ENCODE measurements at places on chromosomes 2 and 18.

DNA sequence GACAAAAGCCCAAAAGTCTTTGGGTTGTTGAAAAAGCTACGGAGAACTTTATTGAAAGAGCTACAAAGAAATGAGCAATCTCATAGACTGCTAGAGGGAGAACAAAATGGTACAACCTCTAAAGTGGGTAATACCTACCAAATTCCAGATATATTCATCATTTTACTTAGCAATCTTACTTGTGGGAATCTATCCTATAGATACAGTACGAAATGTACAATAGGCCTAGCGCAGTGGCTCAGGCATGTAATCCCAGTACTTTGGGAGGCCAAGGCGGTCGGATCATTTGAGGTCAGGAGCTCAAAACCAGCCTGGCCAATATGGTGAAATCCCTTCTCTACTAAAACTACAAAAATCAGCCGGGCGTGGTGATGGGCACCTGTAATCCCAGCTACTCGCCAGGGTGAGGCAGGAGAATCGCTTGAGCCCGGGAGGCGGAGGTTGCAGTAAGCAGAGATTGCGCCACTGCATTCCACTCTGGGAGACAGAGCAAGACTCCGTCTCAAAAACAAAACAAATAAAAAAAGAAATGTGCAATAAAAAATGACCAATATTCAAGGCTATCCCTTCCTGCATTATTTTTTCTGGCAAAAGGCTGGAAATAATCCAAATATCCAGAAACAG lies 10.1 kb downstream of the EXOC6B start:
- DNase-seq = no peak

GRCh38 chr2:176879426-176879995 lies 333.1 kb upstream of the HNRNPA3 start:
- DNase-seq = no peak

DNA sequence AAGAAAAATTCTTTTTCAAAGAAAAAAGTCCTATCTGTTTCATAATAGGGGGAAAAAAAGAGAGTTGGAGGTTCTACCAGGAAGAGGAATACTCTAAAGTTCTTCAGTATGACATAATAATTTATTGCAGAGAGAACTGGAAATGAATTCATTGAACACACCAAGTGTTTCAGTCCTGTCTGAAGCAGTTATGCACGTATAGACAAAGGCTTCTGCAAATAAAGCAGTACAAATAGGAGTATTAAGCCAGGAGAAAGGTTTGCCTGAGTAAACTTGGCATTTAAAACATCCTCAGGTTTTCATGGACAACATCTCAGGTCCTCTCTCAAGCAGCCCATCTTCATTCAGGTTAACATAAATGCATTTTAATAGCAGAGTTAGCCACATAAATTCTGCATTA lies 141.6 kb downstream of the CCDC148 start:
- DNase-seq = no peak

GRCh38 chr2:60796573-60797509 lies 40.8 kb downstream of the PAPOLG start:
- no peak for DNase-seq

- no peak for DNase-seq
These were observed at the start of gene CIDEA for GRCh38 chr18:12254136-12254819. TSS of gene CIDEA (plus strand) at chr18:12254361. CDS start at chr18:12254384, 23 bp downstream.

- no peak for DNase-seq
These were observed 460.3 kb upstream of the HNRNPA3 start for GRCh38 chr2:176752295-176752694.

- no peak for DNase-seq
These were observed 7.8 kb upstream of the IL1R2 start for GRCh38 chr2:101983928-101984327.

DNA sequence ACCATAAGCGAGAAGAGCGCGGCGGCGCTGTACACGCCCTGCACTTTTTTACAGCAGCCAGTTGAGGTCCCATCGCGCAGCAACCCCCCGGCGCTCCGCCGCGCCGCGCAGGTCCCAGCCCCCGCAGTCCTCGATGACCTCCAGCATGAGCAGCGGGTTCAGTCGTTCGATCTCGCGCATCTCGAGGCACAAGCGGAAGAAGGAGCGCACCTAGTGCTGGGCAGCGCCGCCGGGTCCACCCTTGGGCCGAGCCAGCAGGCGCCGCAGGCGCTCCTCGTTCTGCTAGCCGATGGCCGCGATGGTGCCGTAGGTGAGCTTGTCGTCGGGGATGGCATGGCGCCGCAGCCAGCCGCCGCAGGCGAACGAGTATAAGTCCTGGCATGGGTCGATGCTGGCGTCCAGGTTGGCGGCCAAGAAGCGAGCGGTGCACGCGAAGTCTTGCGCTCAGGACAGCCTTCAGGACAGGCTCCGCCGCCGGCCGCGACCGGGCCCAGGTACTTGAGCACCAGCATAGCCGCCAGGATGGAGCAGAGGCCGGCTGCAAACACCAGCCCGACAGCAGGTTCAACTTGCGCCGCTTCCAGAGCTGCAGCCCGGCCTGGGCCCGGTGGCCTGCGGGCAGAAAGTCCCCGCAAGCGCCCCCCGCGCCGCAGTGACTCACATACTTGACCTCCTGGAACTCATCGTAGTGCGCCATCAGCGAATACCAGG lies 8.3 kb downstream of the ALPP start:
- no peak for DNase-seq

- DNase-seq = no peak
These were observed 141.6 kb downstream of the RTP5 start for GRCh38 chr2:242011167-242011513.

GRCh38 chr2:236176417-236176816 lies 8.2 kb upstream of the GBX2 start:
- DNase-seq = no peak

DNA sequence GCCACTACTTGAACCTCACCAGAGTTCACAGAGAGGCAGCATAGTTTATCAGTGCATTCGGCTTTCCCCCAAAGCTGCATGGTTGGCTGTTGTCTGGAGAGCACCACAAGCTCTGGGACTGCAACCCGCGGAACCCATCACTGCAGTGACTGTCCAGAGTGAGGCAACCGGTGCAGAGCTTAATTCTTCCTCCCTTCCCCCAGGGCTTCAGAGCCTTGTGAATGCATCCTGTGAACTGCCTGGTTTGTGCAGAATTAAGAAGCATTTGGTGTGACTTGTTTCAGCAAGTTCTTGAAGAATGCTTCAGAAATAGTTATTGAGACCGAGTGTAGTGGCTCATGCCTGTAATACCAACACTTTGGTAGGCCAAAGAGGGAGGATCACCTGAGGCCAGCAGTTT lies 99.2 kb upstream of the FOSL2 start:
- no peak for DNase-seq

- DNase-seq = no peak
These were observed 715 bp upstream of the CFAP36 start for GRCh38 chr2:55518841-55519165.

- DNase-seq = no peak
These were observed 244.3 kb downstream of the FAM210A start for GRCh38 chr18:13481820-13482617.

GRCh38 chr2:67625178-67625577 lies 228.0 kb downstream of the ETAA1 start:
- no peak for DNase-seq

- DNase-seq = no peak
These were observed 144.3 kb upstream of the PELI1 start for GRCh38 chr2:64288321-64289193.

DNA sequence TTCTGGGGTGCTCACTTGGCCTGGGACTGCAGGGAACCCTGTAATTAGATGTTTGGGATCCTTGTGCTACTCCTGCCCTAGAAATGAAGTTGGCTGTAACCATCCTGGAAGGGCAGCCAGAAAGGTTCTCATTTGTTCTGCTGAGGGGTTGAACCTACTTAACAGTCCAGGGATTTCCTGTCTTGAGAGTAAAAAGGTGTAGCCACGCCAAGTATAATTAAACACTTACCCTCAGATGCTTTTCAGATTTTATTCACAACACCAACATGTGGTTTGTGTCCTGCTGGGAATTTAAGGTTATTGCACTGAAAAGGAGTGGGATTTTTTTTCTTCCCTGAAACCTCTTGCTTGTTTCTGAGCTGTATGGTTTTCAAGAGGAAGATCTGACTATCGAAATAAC lies 222.4 kb upstream of the APCDD1 start:
- no peak for DNase-seq

GRCh38 chr2:29492701-29493100 lies 377.5 kb downstream of the CLIP4 start:
- no peak for DNase-seq

GRCh38 chr2:20148426-20148922 lies 76.5 kb downstream of the SDC1 start:
- no peak for DNase-seq
